ENCODE measurements at places on chromosomes 2 and 18.

GRCh38 chr2:230326453-230327417 is at the start of gene SP140L:
Gene SP140L, plus strand, starts transcription at chr2:230327193. Its CDS starts 77 bp downstream, at chr2:230327270.
- no peak for DNase-seq

GRCh38 chr2:148052687-148053086 is 31.8 kb downstream of the MBD5 start:
- DNase-seq: no peak

- peak; percentile 45 for DNase-seq
Measured at GRCh38 chr2:111194835-111195621, 74.3 kb downstream of the BCL2L11 start.

DNA sequence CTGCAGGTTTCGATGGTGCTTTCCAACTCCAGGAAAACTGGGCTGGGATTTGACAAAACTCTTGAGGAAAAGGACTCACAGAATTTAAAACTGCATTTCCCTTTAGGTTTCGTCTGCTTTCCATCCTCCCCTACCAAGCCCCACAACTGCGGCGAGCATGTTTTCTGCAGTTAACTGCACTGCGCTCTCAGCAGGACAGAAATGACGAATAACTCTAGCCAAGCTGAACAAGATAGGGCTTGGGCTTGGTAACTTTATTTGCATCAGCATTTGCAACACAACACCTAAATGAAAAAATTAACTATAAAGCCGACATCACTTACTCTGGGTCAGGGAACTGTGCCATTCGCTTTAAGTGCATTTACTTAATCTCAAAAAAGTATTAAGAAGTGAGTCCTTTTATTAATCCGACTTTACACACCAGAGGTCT is 669 bp upstream of the PIKFYVE start:
- DNase-seq: peak; percentile 55

- peak; percentile 60 for DNase-seq
Measured at GRCh38 chr2:240624950-240625621, at the start of gene GPR35. Gene GPR35, plus strand, starts transcription at chr2:240625480. Its CDS starts 4,473 bp downstream, at chr2:240629953.

DNA sequence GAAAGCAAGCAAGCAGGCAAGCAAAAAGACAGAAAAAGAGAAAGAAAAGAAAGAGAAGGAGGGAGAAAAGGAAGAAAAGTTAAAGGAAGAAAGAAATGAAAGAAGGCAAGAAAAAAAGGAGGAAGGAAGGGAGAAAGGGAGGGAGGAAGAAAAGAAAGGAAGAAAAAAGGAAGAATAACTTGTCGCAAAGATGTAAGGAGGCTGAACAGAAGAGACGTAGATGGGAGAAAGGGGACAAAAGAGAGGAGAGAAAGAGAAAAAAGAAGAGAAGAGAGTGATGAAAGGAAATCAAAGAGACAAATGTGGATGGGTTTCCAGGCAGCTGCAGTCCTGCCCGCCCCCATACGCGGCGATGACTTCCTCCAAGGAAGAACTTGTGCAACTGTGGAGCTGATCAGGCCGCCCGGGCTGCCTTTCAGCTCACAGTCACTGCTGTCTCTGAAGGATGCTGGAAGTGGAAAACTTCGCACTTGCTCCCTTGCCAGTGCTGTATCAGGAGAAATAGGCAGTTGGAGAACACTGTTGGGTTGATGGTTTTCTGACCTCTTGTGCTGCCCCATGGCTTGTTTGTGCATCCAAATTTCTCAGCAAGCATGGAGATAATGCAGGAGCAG is 52.9 kb downstream of the TRIB2 start:
- no peak for DNase-seq

DNA sequence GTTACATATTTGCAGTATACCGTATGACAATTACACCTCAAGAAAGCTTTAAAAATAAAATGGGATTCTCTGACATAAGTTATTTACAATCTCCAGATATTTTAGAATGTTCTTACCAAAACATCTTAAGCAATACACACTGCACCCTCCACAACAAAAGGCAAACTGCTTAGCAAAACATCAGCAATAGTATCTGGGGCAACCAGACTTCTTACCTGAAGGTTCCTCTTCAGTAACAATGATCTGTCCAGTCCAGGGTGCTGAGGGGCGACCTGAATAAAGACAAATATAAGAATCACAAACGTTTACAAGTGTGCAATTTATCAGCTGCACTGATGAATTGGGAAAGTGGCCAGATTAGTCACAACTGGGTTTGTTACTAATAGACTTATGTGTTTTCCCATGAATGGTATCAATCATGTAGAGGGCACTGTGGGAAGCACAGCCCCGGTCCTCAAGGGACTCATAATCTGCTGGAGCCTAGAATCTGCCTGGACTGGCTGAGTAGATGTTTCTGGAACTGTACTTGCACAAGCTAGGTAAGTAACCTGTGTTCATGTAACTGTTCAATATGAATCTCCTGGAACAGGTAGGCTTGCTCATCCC is 70.7 kb downstream of the MYOM1 start:
- DNase-seq: no peak

DNA sequence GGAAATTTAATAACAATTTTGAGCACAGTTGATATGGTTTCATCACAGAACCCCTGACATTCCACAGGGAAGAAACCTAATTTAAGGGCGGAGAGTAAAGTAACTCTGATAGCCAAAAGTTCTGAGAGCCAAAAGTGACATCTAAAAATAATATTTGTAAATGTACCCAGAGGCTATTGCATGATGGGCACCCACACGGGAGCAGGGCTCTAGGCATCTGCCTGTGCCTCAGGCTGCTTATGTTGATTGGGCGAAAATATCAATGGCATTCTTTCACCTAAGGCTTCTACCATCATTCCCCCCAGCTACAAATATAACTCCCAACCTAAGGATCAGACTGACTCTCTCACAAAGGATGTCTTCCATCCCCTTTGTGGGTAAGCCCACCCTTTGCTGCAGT is 54.1 kb upstream of the PTPRM start:
- DNase-seq: no peak

- DNase-seq: peak; percentile 80
Measured at GRCh38 chr18:35491700-35492077, 6.1 kb downstream of the INO80C start.

- peak; percentile 82 for DNase-seq
Measured at GRCh38 chr2:149058936-149059335, 20.4 kb downstream of the LYPD6B start.

DNA sequence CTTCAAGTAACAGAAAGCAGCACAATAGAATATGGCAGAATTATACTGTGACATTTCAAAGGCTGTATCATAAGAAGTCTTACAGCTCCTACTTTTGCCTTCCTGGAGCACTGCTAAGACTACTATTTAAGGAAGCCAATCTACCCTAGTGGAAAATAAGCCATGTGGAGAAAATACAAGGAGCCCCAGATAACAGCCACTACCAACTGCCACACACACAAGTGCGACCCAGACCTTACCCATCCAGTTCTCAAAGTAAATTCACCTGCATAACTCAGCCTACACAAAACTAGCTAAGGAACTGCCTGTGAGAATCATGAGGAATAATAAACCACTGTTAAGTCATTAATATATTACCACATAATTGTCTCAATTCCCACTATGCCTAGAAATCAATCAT is 66.4 kb downstream of the USP34 start:
- DNase-seq: no peak

DNA sequence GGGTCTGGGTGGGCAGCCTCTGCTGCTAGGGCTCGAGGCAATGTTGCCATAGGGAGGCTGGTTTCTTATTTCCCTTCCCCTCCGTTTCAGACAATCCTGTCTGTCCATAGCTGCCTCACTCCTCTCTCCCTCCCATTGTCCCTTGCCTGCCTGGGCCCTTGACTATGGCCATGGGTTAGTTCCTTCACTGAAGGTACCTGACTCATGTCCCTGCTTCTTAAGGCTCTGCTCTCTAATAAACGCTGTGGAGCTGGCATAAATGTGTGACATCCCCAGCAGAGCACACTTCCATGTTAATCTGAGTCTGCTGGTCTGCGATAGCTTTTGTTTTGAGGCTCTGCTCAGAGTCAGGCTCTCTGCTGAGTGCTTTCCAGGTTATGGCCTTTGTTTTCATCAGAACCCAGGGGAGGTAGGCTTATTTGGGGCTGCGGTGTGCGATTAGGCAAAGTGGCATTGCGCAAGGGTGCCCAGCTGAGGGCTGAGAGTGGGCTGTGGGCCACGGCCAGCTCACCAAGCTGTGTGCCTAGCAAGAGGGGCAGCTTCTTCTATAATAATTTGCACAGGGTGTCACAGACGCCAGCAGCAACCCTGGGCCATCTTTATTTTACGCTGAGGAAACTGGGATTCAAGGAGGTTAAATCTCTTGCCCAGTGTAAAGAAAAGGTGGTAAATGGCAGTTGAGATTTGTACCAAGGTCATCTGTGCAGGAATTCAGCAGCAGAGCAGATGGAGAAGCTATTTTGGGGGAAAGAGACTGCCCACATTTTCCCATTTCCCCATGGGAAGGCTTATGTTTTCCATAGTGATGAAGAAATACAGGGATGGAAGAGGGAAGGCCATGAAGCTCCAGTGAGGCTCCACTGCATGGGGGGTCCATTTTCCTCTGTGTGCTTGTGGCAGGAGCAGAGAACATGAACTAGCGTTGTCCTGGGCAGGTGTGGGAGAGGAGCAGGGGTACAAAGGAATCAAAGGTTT is 25.6 kb downstream of the MRPL33 start:
- no peak for DNase-seq

GRCh38 chr18:74773171-74773624 is 175.5 kb downstream of the ZNF407 start:
- DNase-seq: no peak

DNA sequence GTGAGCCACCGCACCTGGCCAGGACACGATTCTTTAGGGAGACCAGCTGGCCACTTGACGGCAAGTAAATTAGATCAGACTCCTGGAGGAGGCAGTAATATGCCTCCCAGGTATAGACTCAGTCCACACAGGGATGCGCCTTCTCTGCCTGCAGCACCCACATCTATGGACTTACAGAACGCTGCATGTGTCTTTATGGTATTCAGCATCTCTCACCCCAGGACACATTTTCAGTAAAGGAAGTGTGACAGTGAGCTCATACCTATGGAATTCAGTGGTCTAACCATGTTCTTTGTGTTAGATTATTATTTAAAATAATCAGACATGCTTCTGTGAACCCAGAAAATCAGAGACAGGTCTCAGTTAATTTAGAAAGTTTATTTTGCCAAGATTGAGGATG is 5.9 kb upstream of the NARS1 start:
- peak; percentile 58 for DNase-seq

DNA sequence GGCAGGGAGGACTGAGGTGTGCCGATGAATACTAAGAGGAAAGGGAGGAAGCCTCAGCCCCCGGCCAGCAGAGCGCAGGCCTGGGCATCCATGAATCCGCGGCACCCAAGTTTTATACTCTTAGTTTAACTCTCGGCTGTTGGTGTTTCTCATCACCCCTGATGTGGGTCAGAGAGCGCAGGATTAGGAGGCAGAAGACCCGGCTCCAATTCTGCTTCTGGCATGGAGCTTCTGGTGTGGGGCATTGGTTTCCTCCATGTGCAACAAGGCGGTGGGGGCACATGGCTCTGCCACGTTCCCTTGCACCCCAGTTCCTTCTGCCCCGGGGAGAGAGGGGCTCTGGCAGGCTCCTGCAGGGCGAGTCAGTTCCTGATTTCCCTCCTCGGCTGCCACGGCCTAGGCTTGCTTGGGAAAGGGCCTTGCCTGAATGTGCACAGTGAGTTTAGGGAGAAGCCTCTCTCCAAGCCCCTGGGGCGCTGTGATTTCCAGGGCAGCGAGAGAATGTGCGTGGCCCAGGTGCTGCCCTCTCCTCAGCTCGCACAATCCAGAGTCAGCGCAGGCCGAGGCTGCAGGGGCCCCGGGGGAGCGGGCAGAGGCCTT is 36.2 kb upstream of the DNMT3A start:
- DNase-seq: peak; percentile 48

DNA sequence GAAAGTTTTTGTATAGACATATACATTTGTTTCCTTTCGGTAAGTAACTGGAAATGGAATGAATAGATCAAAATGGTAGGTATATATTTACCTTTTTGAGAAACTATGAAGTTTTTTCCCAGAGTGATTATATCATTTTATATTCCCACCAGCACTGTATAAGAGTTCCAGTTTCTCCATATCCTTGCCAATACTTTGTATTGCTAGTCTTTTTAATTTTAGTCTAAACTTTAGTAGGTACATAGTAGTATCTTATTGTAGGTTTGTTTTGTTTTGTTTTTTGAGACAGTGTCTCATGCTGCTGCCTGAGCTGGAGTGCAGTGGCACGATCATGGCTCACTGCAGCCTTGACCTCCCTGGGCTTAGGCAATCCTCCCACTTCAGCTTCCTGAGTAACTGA is 56.6 kb downstream of the AGPS start:
- DNase-seq: no peak

DNA sequence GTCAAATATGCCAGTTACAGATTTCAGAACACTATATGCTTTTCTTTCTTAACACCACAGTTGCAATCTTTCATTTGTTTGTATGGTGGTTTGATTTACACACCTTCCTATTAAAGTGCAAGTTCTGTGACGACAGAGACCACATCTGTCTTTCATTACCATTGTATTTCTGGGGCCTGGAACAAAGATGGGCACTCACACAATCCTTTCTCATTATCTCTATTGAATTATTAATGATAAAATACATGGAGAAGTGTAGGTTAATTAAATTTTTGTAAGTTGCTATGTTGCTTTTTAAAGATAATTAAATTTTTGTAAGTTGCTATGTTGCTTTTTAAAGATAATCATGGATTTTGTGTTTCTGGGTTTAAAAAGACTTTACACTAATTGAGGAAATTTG is 79.9 kb downstream of the KCTD18 start:
- no peak for DNase-seq
